HT1080 (cell line): ENCODE measurements at places on chromosomes 7 and 10.
A peak's percentile ranks its signal among the peaks of the same experiment; 100 is the strongest.

- no peak for DNase-seq
These were observed 374.5 kb upstream of the FOXK1 start for GRCh38 chr7:4307316-4308204.

DNA sequence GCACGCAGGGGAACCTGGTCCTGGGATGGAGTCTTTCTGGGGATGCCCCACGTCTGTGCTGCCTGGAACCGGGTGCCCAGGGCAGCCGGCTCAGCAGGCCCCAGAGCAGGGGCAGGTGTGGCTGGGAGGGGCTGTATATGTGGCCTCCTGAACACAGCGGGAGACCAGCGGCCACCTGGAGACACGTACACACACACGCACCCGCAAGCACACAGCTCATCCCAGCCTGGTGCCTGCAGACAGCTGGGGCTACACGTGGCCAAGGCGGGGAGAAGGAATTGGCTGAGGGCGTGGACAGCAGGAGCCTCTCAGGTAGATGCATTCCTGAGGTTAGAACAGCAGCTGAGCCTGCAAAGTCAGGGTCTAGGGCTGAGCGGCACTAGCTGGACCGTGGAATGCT, 14.0 kb downstream of the ADAM8 start:
- DNase-seq = no peak

GRCh38 chr10:75434291-75434690, 2.9 kb downstream of the LRMDA start:
- DNase-seq = no peak

- DNase-seq = peak; percentile 63
These were observed 41.9 kb downstream of the MET start for GRCh38 chr7:116713918-116714317.
